ENCODE measurements at places on chromosomes 2 and 18.

DNA sequence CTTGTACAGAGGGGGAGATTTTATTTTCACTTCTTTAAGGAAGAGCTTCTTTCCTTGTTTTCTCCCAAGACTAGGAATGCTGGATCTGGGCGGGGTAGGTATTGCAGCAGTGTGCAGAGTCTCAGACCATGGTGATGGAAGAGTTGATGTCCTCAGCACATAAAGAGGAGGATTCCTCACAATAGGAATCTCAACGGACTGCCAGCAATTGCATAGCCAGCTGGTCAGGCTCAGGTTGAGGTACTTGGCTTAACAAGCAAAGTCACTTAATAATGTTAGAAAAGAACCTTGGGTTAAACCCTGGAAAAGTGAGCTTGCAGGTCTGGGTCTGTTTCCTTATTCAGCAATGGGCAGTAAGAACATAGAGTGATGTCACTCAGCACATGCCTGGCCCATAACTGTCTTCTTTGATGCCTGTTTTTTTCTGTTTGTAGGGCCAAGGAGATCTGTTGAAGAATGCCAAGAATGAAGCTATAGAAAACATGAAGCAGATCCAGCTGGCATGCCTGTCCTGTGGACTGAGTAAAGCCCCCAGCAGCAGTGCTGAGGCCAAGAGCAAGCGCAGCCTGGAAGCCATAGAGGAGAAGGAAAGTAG lies 342.1 kb downstream of the PLCL1 start:
- no peak for DNase-seq

- no peak for DNase-seq
Measured at GRCh38 chr2:74009577-74009976, 24.9 kb downstream of the TET3 start.

- DNase-seq = no peak
Measured at GRCh38 chr2:85802354-85803103, 48.7 kb downstream of the ATOH8 start.

GRCh38 chr18:74604774-74605173 lies 7.1 kb downstream of the ZNF407 start:
- DNase-seq = no peak

DNA sequence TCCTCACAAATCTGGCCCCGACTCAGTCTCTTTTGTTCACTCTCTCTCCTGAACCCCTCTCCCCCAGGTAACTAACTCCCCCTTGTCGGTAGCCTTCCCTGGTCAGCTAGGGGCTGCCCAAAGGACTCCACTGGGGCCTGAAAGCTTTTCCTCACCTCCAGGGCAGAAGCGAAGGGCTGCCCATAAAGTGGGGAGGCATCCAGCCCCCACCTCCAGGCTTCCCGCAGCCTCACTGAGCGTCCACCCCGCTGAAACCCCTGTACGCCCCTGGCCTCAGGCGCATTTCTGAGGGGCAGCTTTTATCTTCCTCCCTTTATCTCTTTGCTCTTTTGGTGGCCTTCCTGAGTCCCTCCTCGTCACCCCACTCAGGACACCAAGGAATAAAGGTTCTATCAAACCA lies 249.3 kb downstream of the CYP26B1 start:
- no peak for DNase-seq

DNA sequence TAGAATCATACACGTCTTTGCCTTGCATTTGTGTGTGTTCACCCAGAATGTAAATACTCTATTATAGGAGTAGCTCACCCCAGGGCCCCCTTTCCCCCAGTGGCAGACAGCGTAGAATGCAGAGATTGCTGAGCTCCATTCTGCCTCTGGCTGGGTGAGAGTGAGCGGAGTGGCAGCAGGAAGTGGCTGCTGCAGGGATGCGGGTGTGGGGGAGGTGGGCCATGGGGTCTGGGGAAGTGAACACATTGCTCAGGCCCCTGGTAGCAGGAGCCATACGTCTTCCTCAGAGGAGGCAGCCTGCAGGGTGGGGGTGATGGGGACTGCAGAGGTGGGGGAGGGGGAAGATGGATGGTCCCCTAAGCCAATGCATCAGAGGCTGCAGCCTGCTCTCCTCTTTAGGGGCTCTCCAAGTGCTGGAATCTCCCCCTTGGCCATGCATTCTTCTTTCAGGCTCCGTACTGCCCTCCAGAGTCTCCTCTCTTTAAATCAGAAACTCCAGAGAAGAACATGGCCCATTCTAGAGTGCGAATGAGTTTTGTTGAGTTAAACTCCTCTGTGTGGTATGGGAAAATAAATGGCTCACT lies 72.2 kb downstream of the CELF4 start:
- no peak for DNase-seq

DNA sequence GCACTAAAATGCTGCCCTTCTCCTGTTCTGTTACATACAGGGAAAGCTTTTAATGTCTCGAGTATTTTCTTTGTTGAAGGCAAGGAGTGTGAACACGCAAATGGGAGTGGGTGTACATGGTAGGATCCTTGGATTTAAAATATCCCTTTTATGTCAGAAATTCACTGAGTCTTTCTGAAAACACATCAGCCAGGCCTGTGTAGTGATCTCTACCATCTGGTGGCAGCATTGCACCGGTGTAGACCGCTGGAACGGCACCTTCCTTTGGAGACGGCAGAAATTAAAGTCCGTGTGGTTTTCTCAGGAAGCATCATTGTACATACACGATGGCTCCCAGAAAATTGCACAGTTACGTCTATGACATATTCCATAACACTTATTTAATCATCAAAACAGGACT lies 515.8 kb downstream of the GALR1 start:
- no peak for DNase-seq

DNA sequence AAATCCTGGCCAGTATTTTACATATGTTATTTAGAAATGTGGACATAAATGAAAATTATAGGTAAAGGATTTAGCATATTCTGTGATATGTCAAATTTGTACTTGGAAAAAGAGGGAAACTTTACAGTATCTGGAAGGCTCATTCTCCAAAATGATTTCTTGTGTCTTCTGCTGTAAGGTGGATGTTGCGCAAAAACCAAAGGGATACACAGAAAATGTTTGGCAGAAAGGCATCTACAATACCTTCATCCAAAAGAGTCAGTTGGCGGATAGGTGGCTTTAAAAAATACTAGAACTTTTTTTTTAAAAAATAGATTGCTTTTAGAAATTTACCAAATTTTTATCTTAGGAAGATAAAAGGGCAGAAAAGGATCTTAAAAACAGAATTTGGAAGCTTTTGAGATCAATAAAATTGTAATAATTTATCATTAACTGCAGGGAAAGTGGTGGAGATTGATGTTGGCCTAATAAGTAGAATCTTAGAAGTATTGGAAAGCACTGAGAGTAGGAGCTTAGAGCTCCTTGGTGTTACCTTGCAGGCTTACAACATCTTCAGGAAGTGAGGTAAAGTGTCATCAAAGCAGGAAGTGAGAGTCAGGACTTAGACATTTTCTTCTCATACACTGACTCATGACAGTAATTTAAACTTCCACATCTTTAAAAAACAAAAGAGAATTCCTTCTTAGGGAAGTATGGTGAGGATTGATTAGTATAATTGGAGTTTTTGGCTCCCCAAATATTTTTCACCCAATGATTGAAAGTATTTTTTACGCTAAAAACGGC lies 2.1 kb downstream of the NABP1 start:
- DNase-seq = no peak

- no peak for DNase-seq
Measured at GRCh38 chr2:5098286-5098685, 593.9 kb upstream of the SOX11 start.

All from activated T-cell treated with anti-CD3 and anti-CD28 coated beads, Interleukin-2, amount 50 U/mL, for 4 hours (primary cell).